ENCODE measurements at places on chromosomes 5 and 9.

GRCh38 chr5:91020065-91020800 is 362.9 kb downstream of the ARRDC3 start:
- DNase-seq, result no peak

DNA sequence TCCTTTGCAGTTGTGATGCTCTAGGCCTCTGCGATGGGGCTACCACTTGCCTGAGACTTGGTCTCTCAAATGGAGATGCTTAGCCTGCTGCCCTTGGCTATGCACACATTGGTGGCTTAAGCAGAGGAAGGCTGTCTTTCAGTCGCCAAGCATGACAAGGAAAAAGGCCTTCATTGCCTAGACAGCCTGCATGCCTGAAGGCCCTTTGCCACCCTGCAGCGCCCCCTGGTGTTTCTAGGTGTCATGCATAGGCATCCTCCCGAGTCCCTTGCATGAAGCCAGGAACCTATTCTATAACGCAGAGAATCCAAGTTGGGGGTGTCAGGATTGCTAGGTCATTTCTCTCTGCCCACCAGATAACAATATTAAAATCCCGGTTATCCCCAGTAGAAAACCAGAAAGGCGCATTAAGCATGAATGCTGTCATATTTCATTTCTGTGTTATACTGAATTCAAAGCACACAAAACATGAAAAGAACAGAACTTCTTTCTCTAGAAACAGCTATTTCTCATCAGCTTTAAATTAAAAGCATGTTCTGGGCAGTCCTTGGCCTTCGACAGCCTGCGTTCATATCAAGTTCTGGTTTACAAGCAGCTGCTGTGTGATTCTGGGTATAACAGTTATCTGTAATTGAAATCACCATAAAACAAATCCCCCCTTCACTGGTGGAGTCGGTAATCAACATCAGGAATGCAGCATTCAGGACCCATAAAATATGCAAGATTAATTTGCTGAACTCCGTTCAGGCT is 59.7 kb upstream of the TRPC7 start:
- DNase-seq, result no peak

DNA sequence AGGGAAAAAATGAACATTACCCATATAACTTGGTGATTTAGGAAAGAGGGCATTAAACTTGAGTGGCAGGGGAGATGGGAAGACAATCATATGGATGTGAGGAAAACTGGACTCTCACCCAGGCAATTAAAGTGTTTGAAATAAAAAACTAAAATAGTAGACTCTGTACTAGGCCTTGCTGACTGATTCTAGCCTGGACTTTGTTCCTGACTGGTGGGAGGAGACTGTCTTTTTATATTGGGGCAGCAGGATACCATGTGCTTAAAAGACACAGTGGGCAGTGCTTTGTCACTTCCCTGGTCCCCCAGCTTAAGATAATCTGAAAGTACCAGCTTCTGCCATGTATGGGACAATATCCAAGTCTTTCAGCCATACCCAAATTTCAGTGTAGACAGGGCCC is 107.0 kb downstream of the ACTL7B start:
- no peak for DNase-seq

DNA sequence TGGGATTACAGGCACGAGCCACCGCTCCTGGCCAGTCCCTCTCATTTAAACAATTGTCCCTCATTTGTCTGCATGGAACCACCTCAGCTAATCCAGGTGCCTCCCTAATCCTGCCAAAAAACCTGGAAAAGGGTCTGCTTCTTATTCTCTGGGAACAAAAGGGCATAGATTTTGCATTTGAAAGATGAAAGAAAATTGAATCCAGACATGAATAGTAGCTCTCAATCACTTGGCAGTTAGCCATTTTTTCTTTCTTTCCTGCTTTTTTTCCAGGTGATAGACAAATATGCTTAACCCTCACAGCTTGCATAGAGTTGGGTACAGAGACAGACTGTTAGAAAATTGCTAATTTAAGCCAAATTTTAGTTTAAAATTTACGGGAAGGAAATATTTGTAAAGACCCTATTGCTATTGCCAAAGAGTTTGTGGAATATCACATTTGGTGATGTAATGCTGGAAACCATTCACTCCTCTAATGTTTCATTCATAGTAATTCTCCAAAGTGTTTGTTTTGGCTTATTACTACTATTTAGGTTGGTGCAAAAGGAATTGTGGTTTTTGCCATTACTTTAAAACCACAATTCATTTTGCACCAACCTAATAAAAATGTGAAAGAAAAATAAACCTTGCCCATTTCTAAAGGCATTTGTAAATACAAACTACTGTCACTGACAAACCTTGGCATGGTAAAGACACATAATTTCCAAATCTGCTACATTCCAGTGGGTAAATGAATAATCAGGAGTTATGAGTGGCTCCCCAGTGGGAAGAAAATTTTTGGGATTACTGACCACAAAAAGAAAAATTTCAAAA is 80.5 kb upstream of the JAK2 start:
- no peak for DNase-seq
